ENCODE measurements at places on chromosomes 5 and 9.

- DNase-seq, result no peak
Observed at GRCh38 chr5:39526914-39527477, 102.2 kb upstream of the DAB2 start.

DNA sequence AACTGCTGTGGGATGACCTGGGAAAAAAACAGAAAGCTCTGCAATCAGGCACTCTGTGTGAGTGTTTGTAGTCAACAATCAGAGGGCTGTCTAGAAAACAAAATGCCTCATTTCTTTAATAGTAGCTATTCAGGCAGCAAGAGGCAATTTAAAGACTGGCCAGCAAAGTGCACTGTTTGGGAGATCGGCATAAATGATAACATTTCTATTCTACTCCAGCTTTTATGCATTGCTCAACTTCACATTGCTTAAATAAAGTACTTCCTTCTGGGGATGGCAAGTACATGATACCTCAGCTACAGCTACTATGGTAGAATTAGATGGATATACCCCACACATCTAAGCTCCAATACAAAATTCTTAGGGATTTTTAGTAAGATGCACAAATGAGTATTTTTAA lies 193.1 kb downstream of the DCP2 start:
- no peak for DNase-seq

DNA sequence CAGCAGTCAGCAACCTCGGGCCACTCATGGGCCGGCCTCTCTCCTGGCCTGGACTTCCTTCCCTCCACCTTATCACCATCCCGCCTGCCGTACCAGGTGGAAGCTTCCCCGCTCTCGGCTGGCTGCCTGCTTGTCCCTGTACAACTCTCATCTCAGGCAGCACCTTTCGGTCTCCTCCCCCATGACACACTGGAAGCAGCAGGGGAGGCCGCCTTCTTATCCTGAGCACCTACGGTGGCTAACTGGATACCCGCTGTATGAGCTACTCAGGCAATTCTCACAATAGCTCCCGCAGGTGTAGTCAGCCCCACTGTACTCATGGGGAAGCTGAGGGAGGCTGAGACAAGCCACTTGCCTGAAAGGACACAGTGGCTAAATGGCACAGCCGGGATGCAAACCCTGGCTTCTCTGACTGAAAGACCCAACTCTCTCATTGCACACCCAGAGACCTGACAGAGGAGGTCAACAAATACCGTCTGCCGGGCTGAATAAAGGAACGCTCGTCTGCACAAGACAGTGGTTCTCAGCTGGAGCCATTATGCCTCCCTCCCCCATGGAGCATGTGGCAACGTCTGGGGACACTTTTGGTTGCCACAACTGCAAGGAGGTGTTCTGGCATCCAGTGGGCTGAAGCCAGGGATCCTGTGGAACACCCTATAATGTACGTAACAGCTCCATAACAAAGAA lies 9.6 kb downstream of the STK10 start:
- no peak for DNase-seq

DNA sequence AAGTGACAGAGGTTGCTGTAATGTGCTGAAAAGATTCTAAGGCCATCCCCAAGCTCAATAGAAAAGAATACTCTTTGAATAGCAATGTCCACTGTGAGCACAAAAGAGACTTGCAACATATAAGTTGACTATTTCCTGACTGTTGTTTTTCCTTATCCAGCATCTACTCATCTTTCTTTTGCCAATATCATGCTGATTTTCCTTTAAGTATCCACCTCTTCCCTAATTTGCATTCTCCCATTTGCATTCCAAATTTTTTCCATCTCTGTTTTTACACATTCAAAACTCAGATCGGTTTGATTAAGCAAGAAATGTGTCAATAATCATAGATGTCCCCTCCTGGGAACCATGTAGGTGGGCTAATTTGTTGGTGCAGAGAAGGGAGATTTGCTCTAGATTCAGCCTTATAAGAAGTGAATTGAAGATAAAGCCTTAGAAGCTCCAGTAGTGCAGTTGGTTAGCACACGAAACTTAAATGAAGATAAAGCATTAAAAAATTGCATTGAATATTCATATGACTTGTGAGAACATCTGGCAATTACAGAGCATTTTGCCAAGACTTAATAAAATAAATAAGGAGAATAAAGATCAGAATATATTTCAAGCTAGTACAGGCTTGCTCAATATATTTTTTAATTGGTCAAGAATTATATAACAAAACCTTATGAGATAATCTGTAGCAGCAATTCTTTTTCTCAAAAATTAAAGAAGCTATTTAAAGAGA lies 267.6 kb downstream of the TMEM167A start:
- DNase-seq, result no peak

DNA sequence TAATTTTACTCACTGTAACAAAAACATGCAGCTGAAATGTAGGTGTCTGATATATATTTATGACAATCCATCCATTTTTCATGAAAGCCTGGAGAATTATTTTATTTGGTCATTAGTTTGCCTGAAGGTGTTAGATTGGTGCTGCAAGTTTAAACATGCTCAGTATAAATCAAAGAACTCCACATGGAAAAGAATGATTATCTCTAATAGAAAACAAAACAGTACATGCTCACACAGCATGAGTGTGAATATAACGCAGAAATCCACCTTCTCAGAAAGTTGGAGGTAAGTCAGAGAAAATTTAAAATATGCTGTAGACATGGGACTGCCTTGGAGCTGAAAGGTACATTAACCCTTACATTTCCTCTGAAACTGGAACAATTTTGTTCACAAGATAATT lies 165.5 kb upstream of the RGS7BP start:
- DNase-seq, result no peak

DNA sequence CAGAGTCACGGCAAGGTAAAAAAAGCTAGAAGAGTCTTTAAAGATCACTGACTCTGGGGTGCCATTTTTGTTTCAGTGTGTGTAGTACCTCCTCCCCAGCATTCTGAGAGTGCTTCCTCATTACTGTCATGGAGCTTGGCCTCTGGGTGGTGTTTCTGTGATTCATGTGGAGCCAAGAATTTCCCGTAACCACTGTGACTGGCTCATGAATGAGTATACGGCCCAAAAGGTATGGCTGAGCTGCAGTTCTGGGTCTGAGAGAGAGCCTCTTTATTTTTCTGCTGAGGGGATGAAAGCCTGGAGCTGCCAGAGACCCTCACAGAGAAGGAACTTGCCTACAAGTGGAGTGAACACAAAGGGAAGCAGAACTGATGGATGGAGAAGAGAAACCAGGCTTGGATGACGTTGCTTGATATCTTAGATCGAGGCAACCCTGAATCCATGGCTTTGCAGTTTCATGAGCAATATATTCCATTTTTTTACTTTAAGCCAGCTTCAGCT lies 85.6 kb downstream of the PTTG1 start:
- no peak for DNase-seq

DNA sequence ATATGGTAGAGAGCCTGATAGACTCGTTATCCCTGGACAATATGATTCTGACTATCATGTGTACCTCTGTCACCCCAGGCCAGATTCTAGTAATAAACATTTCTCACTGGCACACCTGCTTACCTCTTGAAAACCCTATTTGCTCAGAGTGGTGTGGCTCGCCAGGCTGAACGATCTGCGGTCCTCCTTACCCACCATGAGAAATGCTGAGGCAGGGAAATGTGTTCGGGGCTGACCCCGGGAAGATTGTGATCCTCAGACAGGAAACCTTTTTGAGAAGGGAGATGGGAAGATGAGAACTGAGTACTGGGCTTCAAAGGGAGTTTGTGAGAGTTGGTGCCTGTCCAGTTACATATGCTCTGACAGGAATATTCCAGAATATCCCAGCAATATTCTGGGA lies 10.7 kb upstream of the PRXL2C start:
- DNase-seq, result no peak

GRCh38 chr5:148465381-148466235 lies 81.8 kb downstream of the FBXO38 start:
- no peak for DNase-seq

- DNase-seq, result no peak
Observed at GRCh38 chr5:42894057-42894456, 82.4 kb upstream of the SELENOP start.

- DNase-seq, result no peak
Observed at GRCh38 chr5:44001675-44002380, 387.4 kb downstream of the FGF10 start.

DNA sequence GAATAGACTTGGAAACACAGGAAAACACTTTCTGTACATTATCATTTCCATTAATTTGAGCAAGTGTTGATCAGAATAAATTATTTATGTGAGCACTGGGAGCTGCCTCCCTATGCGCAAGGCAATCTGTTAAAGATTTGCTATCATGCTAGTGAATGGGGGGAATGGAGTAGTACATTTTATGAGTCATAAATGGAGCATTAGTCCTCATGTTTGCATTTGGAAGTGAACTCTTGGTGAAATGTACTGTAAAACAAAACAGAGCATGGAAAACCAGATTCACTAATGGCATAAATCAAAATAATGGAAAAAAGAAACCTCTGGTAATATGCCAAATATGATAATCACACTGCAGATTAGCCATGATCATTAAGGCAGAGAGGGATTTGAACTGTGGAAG lies 40.5 kb upstream of the TMC1 start:
- DNase-seq, result no peak

DNA sequence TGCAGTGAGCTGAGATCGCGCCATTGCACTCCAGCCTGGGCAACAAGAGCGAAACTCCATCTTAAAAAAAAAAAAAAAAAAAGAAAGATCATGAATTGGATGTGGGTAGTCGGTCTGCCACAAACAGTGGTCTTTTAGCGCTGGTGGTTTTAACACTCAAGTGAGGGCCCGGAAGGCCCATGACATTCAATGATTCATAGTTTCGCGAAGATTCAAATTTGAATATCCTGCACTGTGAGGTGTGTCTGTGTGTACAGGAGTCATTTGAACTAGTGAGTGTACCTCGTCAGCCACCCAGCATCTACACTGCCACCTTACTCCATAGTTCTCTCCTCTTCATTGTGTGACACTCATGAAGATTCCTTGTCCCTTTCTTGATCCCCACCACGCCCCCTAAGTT lies 41.3 kb downstream of the CFAP77 start:
- no peak for DNase-seq

DNA sequence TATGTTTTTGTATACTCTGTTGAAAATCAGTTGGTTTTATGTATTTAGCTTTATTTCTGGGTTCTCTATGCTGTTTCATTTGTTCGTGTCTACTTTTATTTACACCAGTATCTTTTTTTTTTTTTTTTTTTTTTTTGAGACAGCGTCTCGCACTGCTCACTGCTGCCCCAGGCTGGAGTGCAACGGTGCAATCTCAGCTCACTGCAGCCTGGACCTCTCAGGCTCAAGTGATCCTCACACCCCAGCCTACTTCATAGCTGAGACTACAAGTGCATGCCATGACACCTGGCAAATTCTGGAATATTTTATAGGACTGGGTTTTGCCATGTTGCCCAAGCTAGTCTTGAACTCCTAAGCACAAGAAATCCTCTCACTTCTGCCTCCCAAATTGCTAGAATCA lies 869.4 kb upstream of the CDH6 start:
- no peak for DNase-seq

DNA sequence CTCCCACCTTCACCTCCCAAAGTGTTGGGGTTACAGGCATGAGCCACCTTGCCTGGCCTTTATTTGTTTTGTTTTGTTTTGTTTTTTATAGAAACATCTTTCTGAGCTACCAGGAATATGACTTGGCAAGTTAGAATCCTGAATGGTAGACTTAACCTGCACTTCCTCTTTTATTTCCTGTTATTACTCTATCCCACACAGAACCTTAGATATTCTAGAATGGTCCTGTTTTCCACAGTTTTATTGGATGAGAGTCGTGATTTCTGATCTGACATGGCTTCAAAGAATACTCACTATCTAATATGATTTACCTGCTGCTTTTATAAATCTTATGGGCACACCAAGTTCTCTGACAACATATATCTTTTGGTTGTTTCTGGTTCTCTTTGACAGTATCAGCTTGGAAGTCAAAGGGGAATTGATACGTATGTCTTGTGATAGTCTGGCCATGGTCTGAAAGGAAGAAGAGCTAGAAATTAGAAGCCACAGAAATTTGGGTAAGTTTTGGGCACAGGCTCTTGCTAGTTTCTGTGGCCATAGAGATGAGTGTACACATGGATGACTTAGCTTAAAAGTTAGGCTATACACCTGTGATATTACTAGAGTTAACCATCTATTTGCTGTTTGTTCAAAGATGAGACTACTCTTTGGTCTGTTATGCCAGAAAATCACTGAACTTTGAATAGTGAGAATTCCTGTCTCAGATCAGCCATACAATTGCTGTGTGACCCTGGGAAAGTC lies 4.7 kb upstream of the PANK3 start:
- DNase-seq, result no peak

GRCh38 chr9:37408933-37409710 lies 13.4 kb upstream of the GRHPR start:
- no peak for DNase-seq

- no peak for DNase-seq
Observed at GRCh38 chr5:176519810-176520720, 17.1 kb downstream of the RNF44 start.

GRCh38 chr5:159913048-159913447 lies 3.2 kb upstream of the ADRA1B start:
- DNase-seq, result peak; percentile 46

DNA sequence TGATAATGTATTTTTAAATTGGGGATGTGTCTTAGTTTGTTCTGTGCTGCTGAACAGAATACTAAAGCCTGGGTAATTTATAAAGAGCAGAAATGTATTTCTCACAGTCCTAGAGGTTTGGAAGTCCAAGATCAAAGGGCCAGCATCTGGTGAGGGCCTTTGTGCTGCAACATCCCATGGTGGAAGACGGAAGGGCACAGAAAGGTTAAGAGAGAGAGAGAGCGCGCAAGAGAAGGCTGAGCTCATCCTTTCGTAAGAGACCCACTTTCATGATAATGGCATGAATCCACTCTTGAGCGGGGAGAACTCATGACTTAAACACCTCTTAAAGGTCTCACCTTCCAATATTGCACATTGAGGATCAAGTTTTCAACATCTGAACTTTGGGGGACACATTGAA lies 79.1 kb upstream of the GOLM1 start:
- no peak for DNase-seq

- no peak for DNase-seq
Observed at GRCh38 chr5:123178683-123179082, 89.6 kb downstream of the PRDM6 start.

- DNase-seq, result no peak
Observed at GRCh38 chr9:110799396-110799795, 130.8 kb downstream of the MUSK start.

Data from AG09319 (cell line).